Activated CD4-positive, alpha-beta T cell treated with anti-CD3 and anti-CD28 coated beads, Interleukin-2, amount 10 ng/mL, durations not matched to agents 24 days and 14 days (primary cell): ENCODE measurements at places on chromosomes 7 and 10. TPM values are rescaled to one million over a fixed set of nuclear protein-coding genes. Genes with fewer than 3 reads are reported as not detected.

The ASIC3 gene
- total RNA-seq, result 3.5 and 4.0 TPM in 2 replicates

The CPN1 gene
- not detected in 2 replicates for total RNA-seq

The MEOX2 gene
- not detected in 2 replicates for total RNA-seq

The CRHR2 gene
- not detected in 2 replicates for total RNA-seq

The ITPRID1 gene
- total RNA-seq, result not detected in 2 replicates

- DNase-seq, result peak; percentile 84
Observed at GRCh38 chr10:73859428-73859783, 14.9 kb downstream of the CAMK2G start.

GRCh38 chr7:51471981-51472296 is 155.3 kb upstream of the COBL start:
- DNase-seq, result no peak

GRCh38 chr10:128606055-128606454 is 479.8 kb upstream of the MKI67 start:
- peak; percentile 16 for DNase-seq
